SHP77 treated with DMSO at 0.1 percent for 48 hours (cell line): ENCODE measurements at places on chromosomes 2 and 18.

DNA sequence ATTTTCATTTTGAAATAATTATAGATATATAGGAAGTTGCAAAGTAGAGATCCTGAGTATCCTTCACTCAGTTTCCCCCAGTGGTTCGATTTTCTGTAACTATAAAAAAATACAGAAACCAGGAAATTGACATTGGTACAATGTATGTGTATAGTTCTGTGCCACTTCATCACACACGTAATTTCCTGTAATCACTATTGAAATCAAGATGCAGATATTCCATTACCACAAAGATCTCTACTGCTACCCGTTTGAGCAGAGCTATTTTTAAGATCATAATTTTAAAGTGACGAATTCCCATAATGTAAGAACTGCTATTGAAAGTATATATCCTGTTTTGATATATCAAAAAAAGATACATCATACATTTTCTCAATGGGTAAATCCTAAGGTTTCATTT is 142.3 kb downstream of the BABAM2 start:
- DNase-seq = no peak

- DNase-seq = no peak
Observed at GRCh38 chr18:22559414-22560274, 141.9 kb upstream of the CTAGE1 start.

- DNase-seq = no peak
Observed at GRCh38 chr18:78642296-78642951, 337.2 kb upstream of the SALL3 start.

DNA sequence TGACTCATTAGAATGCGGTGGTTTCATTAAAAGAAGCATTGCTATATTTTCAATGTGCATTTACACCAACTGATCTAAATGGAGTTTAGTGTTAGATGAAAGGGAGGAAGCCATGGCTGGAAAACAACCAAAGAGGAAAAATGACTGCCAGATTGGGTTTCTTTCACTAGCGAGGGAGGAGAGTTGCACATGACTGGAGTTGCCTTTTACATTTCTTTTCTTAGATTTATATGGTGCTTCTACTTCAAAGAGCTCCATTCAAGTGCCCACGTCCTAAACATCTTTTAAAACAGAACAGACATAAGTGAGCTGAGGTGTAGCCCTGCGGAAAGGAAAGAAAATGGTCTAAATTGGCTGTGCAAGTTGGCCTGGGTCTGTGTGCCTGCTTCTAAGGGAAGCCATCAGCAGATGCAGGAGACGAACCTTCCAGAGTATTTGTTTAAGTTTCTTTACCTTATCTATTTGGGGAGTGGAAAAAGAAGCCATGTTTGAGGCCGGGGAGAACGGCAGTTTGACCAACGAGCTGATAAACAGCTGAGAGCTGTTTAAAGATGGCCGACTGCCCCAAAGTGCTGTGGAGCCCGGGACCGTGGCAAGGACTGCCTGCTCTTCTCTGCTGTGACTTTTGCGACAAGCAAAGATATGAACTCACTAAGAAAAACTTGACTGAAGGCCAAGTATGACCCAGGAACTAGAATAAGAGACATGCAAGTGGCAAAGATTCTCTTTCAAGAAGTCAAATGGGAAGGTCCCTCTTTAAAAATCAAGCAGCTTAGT is 327.0 kb downstream of the ZNF516 start:
- DNase-seq = no peak

- DNase-seq = no peak
Observed at GRCh38 chr2:112183327-112184025, 45.3 kb downstream of the FBLN7 start.

- DNase-seq = no peak
Observed at GRCh38 chr2:19664646-19665045, 237.1 kb downstream of the TTC32 start.

DNA sequence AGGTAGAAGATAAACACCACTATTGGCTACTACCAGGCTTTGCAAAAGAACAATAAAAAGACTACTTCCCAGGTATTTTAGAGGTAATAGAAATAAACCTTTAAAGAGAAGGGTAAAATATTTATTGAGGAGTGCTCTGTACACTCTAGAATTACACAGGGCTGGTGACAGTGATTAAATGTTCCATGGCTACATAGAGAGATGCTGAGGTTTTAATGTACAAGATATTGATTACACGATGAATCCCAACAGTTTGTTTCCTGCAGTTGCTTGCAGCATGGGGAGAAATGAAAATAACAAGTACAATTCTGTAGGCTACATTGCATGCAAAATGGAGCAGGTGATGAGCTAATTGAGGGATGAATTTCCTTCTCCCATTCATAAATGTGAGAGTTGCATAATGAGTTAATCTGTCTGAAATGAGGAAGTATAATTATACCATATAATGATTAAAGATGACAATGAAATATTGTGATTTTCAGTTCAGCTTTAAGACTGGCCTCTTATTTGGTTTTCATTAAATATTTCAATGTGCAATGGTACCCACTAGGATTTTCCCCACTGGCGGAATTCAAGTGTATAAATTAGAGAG is 266.1 kb downstream of the SOCS6 start:
- DNase-seq = no peak

- no peak for DNase-seq
Observed at GRCh38 chr2:226410247-226410835, 389.3 kb downstream of the IRS1 start.

GRCh38 chr2:206840999-206841398 is 75.6 kb downstream of the FASTKD2 start:
- no peak for DNase-seq

- no peak for DNase-seq
Observed at GRCh38 chr2:10733566-10733925, 12.1 kb downstream of the ATP6V1C2 start.

DNA sequence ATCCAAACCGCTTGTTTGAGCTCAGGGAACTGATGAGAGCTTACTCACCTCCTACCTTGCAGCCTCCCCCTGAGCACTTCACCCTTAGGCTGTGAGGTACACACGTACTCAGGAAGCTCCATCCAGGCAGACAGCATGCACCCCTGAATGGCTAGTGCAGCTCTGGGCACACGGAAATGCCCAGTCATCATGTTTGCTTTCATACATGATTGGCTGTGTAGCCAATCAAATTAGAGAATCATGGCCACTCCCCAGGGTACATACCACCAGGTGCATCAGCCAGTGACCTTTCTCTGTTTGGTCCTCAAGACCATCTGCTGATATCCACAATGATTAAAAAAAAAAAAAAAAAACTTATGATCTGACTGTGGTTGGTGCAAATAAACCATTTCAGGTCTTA is 42.1 kb downstream of the RNF152 start:
- peak; percentile 96 for DNase-seq

DNA sequence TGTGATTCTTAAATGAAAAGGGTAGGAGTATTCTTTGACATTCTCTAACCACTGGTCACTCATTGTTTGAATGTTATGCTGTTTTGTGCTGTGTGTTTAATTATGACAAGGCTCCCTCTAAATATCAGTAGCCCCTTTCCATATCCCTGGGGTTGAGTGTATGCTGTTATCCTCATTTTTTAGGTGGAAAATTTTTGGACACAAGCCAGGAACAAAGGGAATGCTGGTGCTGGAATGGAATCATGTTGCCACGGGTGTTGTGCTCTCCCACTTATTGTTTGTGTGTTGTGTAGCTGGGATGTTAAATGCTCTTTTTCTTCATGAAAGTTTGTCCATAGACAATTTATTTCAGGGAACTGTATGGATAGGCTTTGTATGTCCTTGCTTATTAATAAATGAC is 43.3 kb downstream of the ZNF532 start:
- DNase-seq = no peak

DNA sequence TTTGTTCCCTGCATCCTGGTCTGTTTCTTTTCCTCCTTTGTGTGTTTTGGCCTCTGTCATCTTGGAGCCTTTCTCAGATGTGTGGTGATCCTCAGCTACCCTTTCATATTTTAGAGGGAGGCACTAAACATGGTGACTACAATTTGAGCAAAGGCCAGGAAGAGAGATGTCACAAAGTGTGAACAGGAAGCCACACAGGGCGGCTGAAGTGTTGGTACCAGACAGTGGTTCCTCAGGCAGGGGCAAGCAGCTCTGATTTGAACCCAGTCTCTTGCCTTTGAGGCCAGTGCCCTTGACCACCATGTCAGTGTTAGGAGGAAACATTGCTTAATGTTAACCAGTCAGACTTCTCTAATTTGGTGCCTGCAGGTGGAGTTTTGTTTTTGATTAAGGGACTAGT is 9.2 kb downstream of the LRRFIP1 start:
- no peak for DNase-seq

DNA sequence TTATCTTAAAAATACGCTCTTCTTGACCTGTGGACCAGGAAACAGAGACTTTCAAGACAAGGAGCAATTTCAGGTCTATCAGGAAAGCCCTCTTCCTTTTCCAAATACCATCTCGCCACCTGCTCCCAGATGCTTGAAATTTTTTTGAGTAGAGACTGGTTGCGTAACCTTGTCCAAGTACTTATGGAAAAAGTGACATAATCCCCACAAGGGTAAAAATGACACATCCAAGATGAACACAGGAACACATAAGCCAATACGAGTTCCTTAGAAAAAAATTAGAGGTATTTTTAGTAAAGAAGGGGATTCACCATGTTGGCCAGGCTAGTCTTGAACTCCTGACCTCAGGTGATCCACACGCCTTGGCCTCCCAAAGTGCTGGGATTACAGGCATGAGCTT is 1.8 kb downstream of the SERPINB13 start:
- DNase-seq = no peak

- no peak for DNase-seq
Observed at GRCh38 chr2:193973781-193974180, 1683.2 kb upstream of the SLC39A10 start.

DNA sequence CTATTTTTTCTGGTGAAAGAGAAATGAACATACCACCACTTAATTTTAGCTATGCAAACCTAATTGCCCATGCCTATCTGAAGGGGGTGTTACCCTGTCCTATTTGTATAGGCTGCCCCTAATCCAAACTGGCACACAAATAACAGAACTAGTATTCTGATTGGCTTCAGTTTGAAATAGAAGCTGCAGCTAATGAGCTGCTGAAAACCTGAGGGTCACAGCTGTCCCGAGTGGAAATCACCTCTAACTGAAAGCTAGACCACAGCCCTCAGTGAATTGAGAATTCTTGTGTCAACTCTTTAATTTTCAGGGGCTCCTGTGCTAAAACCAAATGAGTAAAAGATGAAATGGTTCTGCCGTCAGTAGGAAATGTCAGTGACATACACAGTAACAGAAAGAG is 28.7 kb downstream of the CCDC141 start:
- DNase-seq = no peak
